ENCODE measurements at places on chromosomes 7 and 10.
A peak's percentile ranks its signal among the peaks of the same experiment; 100 is the strongest.

GRCh38 chr10:88245974-88246511 is 337.1 kb downstream of the RNLS start:
- no peak for DNase-seq

DNA sequence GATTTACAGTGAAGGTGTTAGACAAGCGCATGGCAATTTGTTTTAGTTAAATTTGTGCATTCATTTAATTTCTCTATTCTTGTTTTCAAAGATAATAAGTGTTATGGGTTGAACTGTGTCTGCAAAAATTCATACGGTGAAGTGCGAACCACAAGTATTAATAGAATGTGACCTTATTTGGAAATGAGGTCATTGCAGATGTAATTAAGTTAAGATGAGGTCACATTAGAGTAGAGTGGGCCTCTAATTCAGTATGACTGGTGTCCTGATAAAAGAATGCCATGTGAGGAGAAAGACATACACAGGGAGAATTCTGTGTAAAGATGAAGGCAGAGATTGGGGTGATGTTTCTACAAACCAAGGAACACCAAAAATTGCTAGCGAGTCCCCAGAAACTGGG is 158.8 kb upstream of the SEMA3E start:
- no peak for DNase-seq

DNA sequence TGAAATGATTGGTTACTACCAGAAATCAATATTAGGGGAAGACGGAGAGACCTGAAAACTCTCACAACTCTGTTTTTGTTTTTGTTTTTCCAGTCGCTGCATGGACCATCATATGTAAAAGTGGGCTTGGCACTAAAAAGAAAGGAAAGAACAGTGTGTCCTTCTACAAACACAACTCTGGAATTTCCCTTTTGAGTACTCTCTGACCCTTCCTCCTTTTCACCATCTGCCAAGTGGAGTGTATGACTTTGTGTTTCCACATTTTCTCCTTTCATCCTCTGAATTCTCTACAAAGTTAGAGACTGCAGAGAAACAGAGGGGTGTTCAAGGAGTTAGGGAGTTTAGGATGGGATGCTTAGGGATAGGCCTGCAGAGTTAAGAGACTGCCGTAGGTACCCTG is 92.0 kb downstream of the MDFIC start:
- no peak for DNase-seq

DNA sequence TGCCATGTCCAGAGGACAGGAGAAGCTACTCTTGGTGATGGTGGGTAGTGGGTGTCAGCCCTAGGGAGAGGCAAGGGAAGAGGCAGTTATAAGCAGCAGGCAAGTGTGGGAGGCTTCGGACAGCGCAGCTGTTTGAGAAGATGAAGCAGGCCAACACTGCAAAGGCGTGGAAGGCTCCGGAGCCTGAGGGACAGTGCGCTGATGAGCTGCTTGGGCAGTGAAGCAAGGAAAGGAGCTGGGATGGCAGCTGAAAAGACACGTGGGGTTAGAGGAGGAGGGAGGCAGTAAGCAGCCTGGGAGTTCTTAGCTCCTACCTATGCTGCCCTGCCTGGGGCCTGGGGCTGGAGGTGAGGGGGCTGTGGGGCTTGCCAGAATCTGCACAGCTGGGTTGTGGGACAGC is 50.1 kb upstream of the CRTAC1 start:
- DNase-seq, result no peak

DNA sequence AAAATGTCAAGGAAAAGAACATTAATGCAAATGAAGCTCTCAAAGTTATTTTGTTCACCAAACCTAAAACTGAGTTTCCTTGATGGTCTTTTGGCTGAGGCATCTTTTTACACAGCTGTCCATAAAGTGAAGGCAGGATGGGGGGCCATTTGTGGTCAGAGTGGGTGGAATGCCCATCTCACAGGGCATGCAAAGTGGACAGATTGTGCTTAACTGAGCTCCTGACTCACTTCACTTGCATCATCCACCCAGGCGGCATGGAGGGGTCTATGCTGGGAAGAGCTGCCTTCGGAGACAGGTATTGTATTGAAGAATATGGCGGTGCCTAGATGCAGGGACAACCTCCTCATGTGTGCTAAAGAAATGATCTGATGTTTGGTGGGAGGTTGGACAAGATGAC is 905.3 kb downstream of the KCNMA1 start:
- DNase-seq, result no peak

GRCh38 chr10:119502209-119502608 is 40.3 kb downstream of the RGS10 start:
- peak; percentile 70 for DNase-seq

DNA sequence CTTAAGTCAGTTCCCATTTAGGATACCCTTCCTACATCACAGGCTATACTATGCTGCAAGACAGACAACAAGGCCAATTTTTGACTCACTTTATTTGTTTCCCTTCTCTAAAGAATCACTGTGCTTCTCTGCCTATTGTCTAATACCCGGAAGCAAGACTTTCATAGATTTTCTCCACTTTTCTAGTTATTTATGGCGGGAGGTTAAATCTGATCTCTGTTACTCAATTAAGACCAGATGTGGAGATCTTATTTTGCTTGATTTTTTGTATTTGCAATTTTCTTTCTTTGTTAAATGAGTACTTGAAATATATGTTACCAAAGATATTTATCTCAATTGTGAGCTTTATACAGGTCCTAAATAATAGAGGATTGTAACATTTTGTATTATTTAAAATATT is 511.5 kb downstream of the ATRNL1 start:
- DNase-seq, result no peak

GRCh38 chr7:150737265-150738055 is at the start of gene GIMAP5:
Gene GIMAP5 (plus strand): TSS chr7:150737418. CDS start chr7:150740885, 3,467 bp downstream.
- DNase-seq, result no peak

- DNase-seq, result no peak
These were observed 94.4 kb downstream of the AHR start for GRCh38 chr7:17392846-17393245.

GRCh38 chr7:118214051-118214832 is 10.3 kb upstream of the ANKRD7 start:
- DNase-seq, result peak; percentile 73

GRCh38 chr7:44325201-44325671 is at the start of gene CAMK2B:
Gene CAMK2B (minus strand): TSS chr7:44325594. CDS start chr7:44325421, 173 bp downstream.
- DNase-seq, result peak; percentile 35

DNA sequence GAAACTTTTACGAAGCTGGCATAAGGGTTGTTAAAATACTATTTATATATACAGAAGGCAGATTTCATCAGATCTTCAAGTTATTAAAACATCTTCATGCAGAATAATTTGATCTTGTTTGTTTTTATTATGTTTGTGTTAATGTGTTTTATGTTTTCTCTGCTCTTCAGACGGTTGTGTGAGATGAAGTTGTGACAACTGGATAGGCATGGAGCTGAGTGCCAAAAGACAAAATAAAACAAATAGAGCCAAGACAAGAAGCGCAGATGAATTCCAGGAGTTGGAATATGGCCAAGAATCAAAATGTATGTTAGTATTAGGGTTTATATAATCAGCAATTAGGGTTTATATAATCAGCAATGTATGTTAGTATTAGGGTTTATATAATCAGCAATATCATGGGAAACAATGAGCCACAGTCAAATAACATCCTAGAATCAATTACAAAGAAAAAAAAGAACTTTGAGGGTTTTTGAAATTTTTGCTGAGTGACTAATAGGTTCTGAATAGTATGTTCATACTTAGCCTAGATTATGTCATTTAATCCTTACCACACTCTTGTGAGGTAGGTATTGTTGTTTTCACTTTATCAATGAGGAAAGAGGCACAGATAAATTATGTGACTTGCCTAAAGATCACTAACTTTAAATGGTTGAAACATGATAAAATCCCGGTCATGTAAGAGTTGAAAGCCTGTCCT is 488.0 kb upstream of the STEAP1 start:
- no peak for DNase-seq

DNA sequence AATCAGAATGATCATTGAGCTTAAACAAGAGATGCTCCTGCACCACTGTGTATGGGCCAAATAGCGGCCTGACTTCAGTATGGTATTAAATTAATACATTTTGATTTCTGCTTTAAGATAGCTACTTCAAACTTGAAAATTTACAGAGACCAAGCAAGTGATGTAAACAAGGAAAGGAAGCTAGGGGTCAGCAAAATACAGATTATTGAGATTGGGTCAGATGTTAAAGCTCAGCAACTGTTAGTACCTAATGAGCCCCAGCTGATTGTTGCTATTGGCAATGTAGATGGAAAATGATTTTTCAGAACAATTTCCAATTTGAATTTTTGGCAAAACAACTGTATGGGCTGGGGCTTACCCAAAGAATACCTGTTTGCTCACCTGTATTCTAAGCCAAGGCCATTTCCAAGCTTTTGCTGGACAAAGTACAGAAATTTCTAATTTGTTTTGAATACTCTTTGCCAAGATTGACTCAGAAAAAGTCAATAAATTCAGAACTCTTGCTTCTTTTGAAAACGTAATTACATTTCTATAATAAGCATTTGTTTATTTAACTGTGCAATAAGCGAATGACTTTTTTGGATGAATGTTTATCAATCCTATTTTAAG is 23.0 kb upstream of the DLD start:
- DNase-seq, result no peak

DNA sequence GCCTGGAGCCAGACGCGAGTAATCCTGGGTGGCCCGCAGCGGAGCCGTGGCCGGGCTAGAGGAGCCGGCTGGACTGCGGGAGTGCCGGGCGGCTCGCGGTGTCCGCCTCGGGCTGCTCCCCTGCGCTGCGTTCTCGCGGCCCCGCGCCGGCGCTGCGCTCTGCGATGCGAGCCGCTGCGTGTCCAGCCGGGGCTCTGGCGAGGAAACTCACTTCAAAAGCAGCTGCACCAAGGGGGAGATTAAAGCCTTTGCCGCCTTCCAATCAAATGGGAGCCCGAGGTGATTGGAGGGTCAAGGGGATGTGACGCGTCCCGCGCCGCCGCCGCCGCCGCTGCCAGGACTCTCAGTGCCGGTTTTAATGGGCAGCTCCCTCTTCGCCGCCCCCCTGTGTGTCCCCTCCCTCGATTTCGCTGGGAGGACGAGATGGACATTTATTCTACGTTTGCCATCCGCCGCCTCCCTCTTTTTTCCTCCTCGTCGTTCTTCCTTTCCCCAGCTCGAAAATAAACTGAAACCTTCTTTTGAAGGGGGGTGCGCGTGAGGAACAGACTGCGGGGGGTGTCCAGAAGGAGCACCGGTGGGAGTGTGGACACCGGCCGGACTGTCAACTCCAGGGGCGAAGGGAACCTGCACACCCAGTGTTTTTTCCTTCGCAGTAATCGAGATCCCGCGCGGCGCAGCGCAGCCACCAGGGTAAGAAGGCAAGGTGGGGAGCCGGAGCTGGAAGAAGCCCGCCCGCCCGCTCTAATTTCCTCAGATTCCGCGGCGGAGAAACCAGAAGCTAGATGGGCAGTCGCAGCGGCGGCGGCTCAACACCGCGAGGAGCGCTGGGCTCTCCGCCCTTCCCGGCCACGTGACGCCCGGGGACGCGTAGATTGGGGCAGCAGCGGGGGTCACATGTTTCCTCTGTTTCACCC is at the start of gene ZNF503:
Gene ZNF503 (minus strand): TSS at position 196 of the 917 bp plus-strand sequence. CDS start 345 bp downstream, outside the sequence.
- DNase-seq, result peak; percentile 61

DNA sequence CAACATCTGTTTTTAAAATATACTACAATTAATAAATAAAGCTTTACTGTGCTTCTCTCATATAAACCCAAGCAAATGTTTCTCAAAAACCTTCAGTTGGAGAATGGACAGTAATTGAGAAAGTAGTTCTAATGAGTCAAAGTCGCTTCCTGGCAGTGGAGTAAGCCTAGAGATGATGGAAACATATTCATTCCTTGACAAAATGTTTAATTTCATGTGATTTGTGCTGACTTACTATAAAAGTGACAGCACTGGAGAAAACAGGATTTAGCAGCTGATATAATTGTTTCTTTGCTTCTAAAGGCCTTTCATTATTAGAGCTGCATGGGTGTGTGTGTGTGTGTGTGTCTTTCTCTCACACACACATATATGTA is 9.0 kb downstream of the ELMO1 start:
- no peak for DNase-seq

All from activated T-cell treated with anti-CD3 and anti-CD28 coated beads for 48 hours (primary cell).